ENCODE measurements at places on chromosomes 1 and 21.

DNA sequence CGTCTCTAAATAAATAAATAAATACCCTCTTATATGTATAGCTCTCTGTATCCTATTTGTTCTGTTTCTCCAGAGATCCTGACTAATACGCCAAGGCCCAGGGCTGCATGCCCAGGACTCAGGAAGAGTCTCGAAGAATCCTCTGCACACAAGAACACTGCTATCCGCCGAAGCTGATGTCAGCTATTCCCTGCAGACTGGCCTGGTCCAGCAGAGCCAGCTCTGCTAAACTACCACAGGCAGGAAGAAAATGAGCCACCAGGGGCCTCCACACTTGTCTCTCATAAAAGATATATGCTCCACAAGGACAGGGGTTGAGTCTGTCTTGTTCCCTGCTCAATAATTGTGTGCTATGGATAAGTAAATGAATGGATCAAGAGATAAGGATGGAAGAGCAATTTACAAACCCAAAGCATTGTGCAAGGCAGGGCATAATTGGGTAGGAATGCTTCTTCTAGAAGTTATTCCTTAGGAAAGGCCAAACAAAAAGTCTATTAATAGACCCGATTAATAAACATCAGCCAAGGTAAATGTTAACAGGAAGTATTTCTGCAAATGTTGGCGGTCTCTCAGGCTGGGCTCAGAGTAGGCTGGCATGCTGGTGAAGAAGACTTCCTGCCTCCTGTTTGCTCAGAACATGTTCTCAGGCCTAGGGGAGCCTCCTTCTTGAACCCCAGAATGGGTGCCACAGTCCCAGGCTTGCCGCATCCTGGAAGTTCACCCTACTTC is 26.3 kb upstream of the MAN1C1 start:
- DNase-seq = no peak

GRCh38 chr1:41383094-41383852 is 22.0 kb downstream of the FOXO6 start:
- peak; percentile 8 for DNase-seq

GRCh38 chr21:38244885-38245869 is 11.6 kb upstream of the KCNJ15 start:
- no peak for DNase-seq

- DNase-seq = no peak
These were observed 11.0 kb upstream of the TMEM200B start for GRCh38 chr1:29134695-29135028.

GRCh38 chr1:117967477-117967876 is 37.9 kb downstream of the WDR3 start:
- DNase-seq = no peak

GRCh38 chr21:26593800-26594199 is 20.7 kb upstream of the CYYR1 start:
- DNase-seq = no peak

GRCh38 chr1:216640100-216640499 is 83.1 kb downstream of the ESRRG start:
- no peak for DNase-seq

GRCh38 chr1:207361889-207362288 is 40.4 kb downstream of the CD55 start:
- no peak for DNase-seq

DNA sequence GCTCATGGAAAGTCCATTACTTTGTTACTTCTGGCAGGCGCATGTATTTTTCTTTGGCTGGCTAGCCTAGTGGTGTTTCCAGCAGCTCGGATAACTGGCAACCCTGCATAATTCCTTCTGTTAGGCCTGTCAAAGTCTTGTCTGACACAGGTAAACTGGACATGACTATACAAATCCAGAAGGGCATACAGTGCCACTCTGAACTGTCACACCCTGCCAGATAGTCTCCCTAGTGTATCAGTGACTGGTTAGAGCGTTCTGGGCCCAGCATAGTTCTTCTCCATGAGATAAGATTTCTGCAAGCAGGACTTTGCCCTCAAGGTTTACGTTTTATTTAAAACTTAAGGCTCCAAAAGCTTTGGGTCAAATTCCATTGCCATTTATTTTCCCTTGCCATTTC is 177.7 kb upstream of the GORAB start:
- no peak for DNase-seq

GRCh38 chr1:40818264-40818961 is 34.8 kb downstream of the KCNQ4 start:
- DNase-seq = no peak

DNA sequence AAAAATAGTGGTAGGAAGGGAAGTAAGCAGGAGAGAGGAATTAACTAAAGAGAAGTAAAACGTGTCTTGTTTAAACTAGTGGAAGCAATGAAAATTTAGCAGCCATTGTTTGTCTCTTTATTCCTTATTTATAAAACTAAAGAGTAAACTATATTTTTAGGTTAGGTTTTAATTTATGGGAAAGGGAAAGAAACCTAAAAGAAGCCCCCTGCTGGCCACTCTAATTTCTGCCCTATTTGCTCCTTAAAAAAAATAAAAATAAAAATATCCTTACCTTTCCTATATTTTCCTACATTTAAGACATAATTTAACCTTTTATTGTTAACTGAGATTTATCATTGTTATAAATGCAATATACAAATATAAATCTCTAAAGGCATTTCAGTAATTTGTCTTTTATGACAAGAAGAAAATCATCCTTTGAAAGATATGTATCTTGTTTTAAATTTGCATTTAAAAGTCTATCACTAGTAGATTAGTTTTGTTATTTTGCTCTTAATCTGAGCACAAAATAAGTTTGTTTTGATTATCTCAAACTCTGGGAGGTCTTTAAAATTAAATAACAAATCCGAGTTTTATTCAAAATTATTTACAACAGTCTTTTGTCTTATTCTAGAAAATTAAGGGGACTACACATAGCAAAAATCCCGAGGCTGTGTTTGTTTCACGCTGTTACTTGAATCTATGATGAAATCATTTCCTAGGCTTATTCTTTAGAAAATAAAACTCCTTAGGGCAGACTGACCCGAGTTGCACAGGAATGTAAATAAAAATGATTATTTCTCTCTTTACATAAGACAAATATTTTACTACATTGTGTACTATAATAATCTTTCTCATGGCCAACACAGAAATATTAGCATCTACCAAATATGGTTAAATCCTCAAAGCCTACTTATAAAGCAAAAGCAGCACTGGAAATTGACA is 201.7 kb downstream of the NRIP1 start:
- DNase-seq = no peak

- no peak for DNase-seq
These were observed 42.0 kb downstream of the ST6GALNAC5 start for GRCh38 chr1:76909311-76909710.

DNA sequence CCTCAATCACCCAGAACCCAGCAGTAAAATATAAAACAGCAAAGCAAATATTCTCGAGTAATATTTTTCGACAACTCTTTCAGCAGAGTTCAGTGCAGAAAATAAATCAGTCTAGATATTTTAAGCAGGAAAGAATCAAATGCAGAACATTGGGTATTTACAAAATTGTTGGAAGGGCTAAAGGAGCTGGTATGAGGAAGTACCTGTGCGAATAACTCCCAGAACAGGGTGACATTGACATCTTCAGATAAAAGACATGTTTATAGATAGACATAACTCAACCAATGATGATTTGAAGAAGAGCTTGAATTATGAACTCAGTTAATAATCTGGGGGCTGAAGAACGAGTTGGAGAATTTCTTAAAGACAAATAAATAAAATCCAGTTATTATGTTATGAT is 6.4 kb downstream of the AXDND1 start:
- no peak for DNase-seq

- DNase-seq = peak; percentile 27
These were observed 80.5 kb upstream of the BMP8A start for GRCh38 chr1:39410915-39411436.

DNA sequence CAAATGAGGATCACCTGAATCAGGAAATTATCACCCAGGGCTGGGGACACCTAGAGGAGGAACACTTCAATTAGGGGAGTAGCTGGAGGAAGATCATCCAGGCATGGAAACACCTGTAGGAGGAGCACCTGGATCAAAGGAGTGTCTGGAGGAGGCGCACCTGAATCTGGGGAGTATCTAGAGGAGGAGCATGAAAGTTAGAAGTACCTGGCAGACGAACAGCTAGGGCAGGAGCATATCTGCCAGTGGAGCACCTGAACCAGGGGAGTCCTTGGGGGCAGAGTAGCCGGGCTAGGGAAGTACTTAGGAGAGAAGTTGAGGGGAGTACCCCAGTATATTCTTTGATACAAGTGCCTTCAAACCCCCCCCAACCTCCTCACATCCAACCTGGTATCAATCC is 1.3 kb downstream of the C1orf210 start:
- DNase-seq = no peak

GRCh38 chr21:29233256-29233546 is 65.5 kb upstream of the BACH1 start:
- DNase-seq = no peak

DNA sequence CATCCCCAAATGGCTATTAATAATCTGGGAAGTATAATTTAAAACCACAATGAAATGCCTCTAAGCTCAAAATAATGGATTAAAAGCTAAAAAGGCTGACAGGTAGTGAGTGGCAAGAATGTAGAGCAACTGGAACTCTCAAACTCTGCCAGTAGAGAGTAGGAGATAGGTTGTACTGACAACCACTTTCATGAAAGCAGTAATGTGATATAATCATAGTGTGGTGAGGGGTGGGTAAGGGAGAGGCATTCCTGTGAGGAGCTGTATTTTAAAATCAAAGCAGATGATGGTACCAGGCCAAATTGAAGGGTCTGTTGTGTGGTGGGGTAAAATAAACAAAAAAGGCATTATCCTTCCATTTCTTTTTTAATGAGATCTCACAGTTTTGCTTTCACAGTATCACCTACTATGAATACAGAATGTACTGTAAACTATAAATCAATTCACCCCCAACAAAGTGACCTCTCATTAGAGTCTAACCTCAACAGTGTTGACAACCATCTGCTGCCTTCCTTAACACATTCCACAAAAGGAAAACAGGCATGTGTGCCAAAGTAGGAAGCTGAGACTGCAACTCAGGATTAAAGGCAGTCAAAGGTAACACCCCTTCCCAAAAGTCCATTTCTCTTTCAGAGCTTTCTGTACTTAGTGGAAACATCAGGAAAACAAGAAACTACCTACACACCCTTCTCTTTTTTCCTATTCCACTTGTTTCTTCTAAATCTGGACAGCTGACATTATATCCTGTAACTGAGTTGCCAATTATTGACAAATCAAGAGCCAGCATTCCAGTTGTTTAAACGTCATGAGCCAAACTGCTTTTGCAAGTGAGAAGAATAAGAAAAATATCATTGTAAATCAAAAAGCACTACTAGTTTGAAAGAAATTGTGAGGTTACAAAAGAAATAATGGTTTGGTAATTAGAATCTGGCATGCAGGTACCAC is 130.8 kb downstream of the FAF1 start:
- DNase-seq = no peak

DNA sequence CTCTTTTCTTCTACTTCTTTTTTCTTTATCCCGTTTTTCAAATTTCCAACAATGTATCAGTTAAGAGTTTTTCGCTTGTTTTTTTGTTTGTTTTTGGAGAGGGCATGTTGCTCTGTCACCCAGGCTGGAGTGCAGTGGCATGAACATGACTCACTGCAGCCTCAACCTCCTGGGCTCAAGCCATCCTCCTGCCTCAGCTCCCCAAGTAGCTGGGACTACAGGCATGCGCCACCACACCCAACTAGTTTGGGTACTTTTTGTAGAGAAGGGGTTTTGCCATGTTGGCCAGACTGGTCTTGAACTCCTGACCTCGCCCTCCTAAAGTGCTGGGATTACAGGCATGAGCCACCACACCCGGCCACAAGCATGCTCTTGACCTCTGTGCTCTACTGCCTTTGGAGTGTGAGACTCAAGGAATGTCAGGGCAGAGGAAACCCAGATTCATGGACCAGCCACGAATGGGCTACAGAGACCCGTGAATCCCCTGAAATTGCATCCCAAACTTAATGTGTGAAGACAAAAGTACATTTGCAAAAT is 65.1 kb upstream of the HSD17B7 start:
- no peak for DNase-seq

GRCh38 chr1:217331698-217332097 is 299.2 kb downstream of the GPATCH2 start:
- DNase-seq = no peak

All from SIG-M5 (cell line).